Upper lobe of right lung (tissue), 1 donor: ENCODE measurements at places on chromosomes 7 and 10. TPM values are rescaled to one million over a fixed set of nuclear protein-coding genes. Genes with fewer than 3 reads are reported as not detected.

UCMA gene
- total RNA-seq, result not detected

CALY gene
- total RNA-seq, result not detected

DPYSL4 gene
- 1.7 TPM for total RNA-seq

DNA sequence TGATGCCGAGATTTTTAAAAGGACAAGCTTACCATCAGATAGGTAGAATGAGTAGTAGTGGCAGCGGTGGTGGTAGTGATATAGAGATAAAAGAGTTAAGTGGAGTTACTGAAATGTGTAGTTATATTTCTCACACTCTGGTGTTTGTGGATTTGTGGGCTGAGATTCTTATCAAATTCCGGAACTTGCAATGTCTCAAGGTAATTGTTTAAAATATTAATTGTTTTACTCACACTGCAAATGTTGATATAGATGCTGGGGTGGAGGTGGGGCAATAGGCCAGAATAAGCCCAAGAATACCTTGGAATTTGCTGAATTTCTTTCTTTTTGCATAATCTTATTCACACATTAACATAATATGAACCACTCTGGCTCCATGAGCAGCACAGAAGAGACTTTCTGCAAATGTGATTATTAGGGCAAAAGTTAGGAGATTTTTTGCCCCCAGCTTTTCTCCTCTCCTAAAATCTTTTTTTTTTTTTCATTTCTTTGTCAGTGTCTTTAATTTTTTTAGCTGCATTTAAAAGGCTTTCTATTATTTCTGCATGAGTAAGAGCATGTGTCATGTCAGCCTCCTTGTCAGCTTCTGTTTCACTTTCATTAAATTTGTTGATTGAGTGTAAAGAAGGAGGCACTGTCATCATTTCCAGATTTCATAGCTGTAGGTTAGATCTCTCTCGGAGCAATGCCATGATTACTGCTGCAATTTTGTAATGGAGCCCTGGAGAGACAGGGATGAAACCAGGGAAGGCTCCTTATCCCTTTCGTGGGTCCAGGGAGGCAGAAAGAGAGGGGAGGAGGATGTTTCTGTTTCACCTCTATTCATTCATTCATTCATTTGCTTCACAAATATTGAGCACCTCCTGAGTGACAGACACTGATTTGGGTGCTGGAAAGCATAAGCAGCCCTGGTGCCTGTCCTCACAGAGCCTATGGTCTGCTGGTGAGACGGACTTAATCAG is 13.1 kb upstream of the SGMS1 start:
- H3K4me3 ChIP-seq, result no peak overlapping the region
- no peaks in the 10 kb centered on the region for H3K27me3 ChIP-seq
- no peak for DNase-seq
- H3K4me1 ChIP-seq, result no peaks in the 10 kb centered on the region
- no peaks in the 10 kb centered on the region for H3K36me3 ChIP-seq

DNA sequence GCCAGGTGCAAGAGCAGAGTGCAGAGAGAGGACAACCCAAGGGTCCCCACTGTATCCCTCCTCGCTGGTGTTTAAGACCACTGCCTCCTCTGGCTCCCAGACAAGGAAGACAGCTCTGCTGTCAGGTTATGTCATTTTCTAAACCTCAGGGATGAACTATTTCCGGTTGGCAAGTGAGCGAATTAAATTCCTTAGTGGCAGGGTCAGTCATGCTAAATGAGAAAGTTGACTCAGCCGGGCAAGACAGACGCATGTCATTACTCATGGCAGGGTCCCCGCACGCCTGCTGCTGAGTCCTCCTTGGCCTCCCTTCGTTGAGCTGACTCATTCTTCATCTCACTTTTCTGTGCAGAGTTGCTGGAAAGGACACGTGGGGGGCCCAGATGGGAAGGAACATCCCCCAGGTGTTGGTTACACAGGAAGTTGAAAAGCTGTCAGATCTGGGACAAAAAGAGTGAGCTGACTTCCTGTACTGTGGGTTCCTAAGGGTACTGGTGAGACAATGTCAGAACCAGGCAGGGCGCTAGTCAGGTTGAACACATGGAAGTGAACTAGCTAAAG is 47.1 kb upstream of the UCN3 start:
- no peaks in the 10 kb centered on the region for H3K36me3 ChIP-seq
- H3K27ac ChIP-seq, result no peak overlapping the region
- H3K4me3 ChIP-seq, result no peak overlapping the region
- H3K27me3 ChIP-seq, result no peaks in the 10 kb centered on the region
- H3K4me1 ChIP-seq, result no peaks in the 10 kb centered on the region

DNA sequence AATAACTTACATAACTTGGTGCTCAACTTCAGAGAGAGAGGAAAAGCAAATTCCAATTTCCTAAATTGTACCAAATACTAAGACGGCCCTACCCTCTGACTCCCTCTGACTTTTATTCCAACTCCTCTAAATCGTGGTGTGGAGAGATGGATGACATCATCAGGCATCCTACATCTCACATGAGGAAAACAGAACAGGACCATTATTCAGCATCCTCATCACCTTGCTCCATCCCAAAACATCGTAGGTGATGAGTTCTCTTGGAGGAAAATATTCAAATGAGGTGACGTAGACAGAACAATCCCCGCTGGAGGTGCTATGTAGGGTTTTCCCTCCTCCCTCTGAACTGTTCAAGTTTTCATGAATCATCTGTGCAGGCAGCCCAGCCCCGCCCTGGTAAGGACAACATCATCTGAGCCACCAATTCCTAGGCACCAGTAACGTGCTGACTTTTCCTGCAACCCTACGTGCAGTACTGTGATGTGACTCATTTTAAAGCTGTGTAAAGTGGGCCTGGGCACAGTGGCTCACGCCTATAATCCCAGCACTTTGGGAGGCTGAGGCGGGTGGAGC is 167.2 kb downstream of the CALN1 start:
- no peak overlapping the region for H3K4me3 ChIP-seq
- no peaks in the 10 kb centered on the region for H3K27me3 ChIP-seq
- H3K27ac ChIP-seq, result no peak overlapping the region
- no peak for DNase-seq
- no peaks in the 10 kb centered on the region for H3K4me1 ChIP-seq
- no peaks in the 10 kb centered on the region for H3K36me3 ChIP-seq

DNA sequence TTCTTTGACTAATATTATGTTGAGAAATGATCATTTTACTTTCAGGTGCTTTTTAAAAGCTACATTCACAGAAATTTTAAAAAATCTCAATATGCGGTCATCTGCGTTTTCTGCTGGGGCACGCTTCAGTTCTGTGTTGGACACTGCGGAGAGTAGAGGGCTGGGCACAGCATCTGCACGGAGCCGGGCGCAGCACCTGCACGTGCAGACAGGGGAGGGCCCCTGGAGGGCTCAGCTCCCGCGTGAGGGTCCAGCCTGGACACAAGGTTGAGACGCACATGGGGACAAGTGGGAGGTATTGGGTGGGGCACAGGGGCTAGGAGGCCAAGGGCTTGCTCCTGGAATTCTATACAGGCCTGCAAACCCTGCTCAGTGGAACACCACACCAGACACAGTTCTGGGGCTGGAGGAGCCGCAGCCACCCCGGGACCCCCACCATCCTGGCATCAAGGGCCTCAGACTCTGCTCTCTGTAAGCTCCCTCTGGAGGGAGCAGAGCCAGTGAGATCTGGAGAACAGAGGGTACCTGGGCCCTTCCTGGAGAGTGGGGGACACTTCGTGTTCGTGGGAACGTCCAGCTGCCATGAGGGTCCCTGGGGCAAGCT is 20.4 kb upstream of the FAM20C start:
- no peaks in the 10 kb centered on the region for H3K36me3 ChIP-seq
- no peak overlapping the region for H3K27ac ChIP-seq
- H3K4me3 ChIP-seq, result no peak overlapping the region
- peaks cover under 1% of the 10 kb centered on the region for H3K4me1 ChIP-seq

- DNase-seq, result no peak
- H3K27ac ChIP-seq, result no peak overlapping the region
- H3K27me3 ChIP-seq, result no peaks in the 10 kb centered on the region
- H3K36me3 ChIP-seq, result no peaks in the 10 kb centered on the region
Measured at GRCh38 chr10:78365694-78366093, 332.0 kb downstream of the RPS24 start.

GRCh38 chr10:72264536-72264935 is 9.2 kb upstream of the DDIT4 start:
- H3K27me3 ChIP-seq, result no peaks in the 10 kb centered on the region
- H3K4me1 ChIP-seq, result peaks cover 36% of the 10 kb centered on the region
- H3K4me3 ChIP-seq, result no peak overlapping the region
